ENCODE measurements at places on chromosomes 5 and 9.

DNA sequence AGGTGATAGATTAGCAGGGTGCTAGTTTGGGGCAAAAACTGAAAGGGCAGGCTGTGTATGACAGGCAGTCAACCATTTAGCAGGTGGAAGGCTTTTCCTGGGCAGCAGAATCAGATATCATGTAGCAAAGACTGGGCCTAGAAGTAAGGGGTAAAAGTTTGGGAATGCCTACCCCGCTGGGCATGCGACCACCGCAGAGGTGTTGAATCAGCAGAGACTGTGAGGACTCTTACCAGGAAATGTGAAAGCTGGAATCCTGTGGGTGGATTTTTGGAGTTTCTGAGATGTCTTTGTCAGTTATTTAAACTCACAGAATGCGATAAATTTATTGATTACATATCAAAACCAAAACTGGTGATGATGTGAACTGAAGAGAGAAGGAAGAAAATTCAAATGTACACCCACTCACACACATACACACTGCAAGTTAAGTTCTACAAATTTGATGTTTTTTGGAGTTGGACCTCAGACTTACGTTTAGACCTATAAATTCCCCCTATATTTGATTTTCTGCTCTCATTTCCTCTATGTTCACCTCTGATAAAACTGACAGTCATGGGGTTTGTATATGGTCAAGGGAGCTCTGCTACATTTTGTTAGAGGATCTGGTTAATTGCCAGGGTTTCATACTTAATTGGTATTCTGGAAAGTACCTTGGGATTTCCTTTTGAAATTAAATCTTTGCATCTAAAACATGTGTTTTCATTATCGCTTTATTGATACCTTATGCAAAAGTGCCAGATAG, 333.6 kb downstream of the CSNK1G3 start:
- H3K36me3 ChIP-seq = no peaks in the 10 kb centered on the region
- no peaks in the 10 kb centered on the region for H3K4me1 ChIP-seq
- no peaks in the 10 kb centered on the region for H3K27me3 ChIP-seq
- H3K4me3 ChIP-seq = no peak overlapping the region
- no peak for DNase-seq
- H3K27ac ChIP-seq = no peak overlapping the region

DNA sequence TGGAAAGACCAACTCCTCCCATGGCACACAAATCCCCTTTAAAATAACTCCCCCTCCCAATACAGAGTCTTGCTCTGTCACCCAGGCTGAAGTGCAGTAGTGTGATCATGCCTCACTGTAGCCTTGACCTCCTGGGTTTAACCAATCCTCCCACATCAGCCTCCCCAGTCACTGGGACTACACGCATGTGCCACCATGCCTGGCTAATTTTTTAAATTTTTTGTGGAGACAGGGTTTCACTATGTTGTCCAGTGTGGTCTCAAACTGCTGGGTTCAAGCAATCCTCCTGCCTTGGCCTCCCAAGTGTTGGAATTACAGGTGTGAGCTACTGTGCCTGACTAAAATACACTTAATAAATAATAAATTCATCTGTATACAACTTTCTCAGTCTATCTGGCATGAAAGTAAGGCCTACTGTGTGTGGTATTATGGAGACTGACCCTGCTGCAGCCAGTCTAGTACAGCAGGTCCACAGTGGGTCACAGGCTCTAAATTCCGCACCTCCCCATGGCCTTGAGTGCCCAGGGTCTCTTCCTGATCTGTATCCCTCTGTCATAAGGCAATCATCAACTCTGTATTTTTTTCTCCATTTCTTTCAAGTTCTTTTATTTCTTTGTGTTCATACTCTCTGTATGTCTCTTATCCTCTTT, 169.4 kb downstream of the MAPKAP1 start:
- no peak overlapping the region for H3K27ac ChIP-seq
- H3K36me3 ChIP-seq = peaks cover 15% of the 10 kb centered on the region
- peaks cover 3% of the 10 kb centered on the region for H3K4me1 ChIP-seq
- H3K27me3 ChIP-seq = no peaks in the 10 kb centered on the region

GRCh38 chr9:136541179-136541578, 4.7 kb downstream of the NOTCH1 start:
- H3K27me3 ChIP-seq = no peaks in the 10 kb centered on the region
- H3K4me3 ChIP-seq = no peak overlapping the region
- H3K27ac ChIP-seq = peak overlapping the region; percentile 99
- peaks cover 14% of the 10 kb centered on the region for H3K4me1 ChIP-seq
- no peak for DNase-seq

- H3K27ac ChIP-seq = no peak overlapping the region
- H3K27me3 ChIP-seq = no peaks in the 10 kb centered on the region
- H3K4me1 ChIP-seq = peaks cover 20% of the 10 kb centered on the region
- H3K36me3 ChIP-seq = peaks cover 2% of the 10 kb centered on the region
- DNase-seq = peak; percentile 38
- H3K4me3 ChIP-seq = no peak overlapping the region
These were observed 3.3 kb upstream of the TMEM141 start for GRCh38 chr9:136787690-136788400.

GRCh38 chr5:99054972-99055371, 126.2 kb upstream of the CHD1 start:
- no peak overlapping the region for H3K27ac ChIP-seq
- H3K4me3 ChIP-seq = no peak overlapping the region
- H3K27me3 ChIP-seq = no peaks in the 10 kb centered on the region
- H3K4me1 ChIP-seq = peaks cover 5% of the 10 kb centered on the region

All from naive thymus-derived CD8-positive, alpha-beta T cell (primary cell).